Left lobe of liver (tissue), 2 donors: ENCODE measurements at places on chromosomes 3 and 15. TPM values are rescaled to one million over a fixed set of nuclear protein-coding genes. Genes with fewer than 3 reads are reported as not detected.

DNA sequence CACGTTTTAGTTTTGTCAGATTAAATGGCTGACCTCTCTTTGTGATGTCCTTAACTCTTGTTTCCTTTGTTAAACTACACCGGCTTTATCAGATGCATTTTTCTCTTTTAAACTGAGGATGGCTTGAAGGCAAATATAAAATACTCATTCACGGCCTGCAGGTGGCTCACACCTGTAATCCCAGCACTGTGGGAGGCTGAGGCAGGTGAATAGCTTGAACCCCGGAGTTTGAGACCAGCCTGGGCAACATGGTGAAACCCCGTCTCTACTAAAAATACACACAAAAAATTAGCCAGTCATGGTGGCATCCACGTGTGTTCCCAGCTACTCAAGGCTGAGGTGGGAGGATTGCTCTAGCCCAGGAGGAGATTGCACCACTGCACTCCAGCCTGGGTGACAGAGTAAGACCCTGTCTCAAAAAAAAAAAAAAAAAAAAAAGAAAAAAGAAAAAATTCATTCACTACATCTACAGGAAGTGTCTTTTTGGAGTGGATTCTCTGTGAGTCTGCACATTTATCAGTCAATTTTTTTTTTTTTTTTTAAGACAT is 34.7 kb upstream of the SACM1L start:
- no peak for DNase-seq

DNA sequence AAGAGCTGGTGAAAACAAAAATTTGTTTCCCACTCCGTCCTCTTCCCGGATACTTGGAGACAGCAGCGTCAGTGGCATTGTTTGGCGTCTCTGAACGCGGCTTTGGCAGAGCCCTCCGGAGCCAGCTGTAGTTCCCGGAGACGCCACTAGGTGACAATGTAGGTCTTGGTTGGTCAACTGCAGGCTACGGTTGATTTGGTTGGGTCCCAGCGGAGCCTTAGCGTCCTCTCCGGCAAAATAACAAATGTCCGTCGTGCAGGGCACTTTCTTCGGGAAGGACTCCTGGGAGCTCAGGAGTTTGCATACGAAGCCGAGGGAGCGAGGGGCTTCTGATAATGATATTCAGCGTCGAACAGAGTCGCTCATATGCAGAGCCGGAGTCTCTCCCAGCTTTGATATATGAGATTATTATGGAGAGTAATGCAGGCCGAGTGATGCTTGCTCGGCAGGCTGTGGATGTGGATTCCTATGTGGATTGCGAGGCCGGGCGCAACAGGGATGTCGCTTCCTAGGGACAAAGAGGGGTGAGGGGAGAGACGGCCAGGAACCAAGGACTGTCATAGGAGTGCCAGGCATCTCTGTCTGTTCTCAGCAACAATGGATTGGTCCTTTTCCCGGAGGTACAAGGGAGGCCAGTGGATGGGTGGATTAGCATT is 74.8 kb downstream of the IL20RB start:
- DNase-seq, result peak; percentile 87

DNA sequence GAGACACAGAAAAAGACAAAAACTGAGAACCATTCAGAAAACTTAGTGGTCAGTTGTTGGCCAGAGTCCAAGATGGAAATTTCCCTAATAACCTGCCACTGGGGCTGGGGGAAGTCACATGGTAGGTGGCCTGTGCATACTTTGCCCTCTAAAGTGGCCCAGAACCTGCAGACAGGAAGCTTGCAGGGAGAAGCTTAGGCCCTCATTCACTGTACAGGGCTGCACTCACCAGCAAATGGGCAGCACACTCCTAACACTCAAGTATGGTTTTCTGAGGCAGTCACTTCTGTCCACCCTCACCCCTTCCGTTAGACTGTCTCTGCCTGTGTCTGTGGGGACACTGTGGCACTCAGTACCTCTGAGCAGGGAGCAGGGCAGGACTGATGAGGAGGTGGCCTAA is 14.5 kb upstream of the RNU6-1 start:
- DNase-seq, result no peak

GRCh38 chr15:51621155-51621765 is 1.3 kb downstream of the DMXL2 start:
- DNase-seq, result no peak

DNA sequence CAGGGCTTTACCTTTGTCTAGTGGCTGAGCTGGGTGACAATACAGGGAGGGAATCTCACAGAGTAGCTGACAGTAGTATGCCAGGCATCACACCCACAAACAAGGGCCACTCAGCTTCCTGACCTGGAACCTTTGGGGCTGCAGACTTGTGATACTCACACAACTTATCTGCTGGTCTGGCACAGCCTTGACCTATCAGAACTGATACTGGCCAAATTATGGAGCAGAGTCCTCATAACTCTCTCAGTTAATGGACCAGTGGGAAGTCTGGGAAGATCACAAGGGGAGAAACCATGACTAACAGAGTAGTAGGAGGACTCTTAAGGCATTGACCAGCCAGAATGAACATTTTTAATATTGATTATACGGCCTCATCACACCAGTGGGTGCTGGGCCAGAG is 19.4 kb downstream of the MRPL46 start:
- no peak for DNase-seq

DNA sequence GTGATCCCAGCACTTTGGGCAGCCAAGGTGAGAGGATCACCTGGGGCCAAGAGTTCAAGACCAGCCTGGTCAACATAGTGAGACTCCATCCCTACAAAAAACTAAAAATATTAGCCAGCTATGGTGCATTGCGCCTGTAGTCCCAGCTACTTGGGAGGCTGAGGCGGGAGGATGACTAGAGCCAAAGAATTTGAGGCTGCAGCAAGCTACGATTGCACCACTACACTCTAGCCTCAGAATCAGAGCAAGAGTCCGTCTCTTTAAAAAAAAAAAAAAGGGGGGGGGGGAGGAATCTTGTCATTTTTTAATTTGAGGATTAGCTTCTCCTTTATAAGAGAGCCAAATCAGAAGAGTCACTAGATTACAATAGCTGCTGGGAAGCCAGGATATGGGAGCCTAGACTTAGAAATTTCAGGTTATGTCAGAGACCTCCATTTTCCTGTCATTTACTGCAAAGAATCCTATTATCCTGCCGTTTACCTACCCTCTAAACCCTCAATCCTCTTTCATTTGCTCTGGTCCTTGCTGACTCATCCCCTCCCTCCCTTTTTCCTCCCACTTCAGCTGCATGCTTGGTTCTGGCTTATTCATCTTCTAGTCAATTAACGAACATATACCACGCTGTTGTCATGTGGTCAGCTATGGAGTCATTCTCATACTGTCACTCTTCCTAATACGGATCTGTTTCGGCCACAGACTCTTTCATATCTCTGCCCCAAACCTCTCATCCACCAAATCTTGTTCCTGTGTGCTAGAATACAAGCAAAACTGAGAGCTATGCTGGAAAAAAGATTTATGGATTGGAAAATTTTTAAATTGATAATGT is 83.8 kb upstream of the PPIB start:
- DNase-seq, result no peak

DNA sequence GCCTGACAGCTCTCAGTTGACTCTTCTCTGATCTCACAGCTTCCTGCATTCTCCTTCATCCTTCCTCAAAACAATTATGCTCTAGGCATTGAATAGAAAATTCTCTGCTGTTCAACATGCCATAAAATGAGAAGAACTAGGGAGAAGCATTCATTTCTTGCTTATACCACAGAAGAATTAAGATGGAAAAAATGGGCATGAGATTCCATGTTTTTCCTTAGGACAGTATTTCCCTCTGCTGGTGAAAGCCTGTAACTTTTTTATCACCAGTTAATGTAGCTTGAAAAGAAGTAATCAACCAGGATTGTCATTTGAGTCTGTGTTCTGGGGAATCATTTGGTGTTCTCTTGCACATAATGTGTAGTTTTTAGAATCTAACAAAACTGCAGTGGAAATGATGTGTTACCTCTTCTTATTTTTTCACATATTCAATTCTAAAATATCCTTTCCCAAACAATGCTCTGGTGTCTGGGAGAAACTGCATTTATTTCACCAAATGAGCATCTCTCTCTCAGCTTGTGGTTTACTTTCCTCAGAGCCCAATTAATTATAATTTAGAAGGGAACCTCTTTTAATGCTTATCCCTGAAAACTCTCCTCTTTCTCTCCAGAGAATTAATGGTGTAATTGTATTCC is 92.8 kb upstream of the DCBLD2 start:
- no peak for DNase-seq

DNA sequence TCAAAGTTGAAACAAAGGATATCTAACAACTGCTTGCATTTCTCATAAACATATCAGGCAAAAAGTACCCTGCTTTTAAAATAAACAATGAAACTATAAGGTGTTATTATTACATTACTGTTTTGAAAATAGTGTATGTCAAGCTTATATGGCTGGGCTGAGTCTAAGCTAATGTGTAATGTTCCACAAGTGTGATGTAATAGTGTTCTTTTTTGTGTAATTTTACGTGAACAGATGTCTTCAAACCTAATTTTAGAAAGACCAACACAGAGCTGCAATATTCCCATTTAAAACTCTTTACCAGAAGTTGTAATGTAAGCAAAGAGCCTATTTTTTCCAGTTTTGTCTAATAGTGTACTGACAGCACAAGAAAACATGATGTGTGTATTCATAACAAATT is 34.0 kb downstream of the MINDY2 start:
- DNase-seq, result no peak

- DNase-seq, result no peak
Measured at GRCh38 chr3:42639192-42639591, 14.3 kb upstream of the ZBTB47 start.

DNA sequence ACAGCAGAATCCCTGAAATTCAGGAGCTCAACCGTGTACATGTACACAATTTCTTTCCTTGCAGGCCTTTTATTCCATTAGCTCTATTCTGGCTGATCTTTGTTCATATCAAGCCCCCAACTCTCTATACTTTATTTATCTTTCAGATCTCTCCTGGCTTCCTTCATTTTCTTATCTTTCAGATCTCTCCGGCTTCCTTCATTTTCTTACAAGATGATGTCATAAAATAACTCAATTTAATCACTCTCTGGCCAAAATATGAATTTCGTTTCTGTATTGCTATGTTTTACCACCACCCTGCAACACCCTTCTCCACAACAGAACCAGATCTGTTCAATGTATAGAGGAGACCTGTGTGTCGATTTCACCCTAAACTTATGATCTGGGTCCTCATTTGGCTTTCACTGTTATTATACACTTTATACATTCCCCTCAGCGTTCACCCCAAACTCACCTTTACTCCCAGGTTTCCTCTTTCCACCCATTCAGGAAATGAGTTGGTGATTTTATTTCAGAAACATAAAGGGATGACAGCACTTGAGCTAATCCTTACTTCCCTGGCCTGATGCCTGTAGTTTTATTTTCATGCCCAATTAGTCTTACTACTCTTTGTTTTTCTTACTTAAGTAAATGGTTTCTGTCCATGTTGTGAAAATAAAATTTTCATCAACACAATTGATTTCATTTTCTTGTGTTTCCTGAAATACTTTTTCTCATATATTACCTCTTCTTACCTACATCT is 195.5 kb downstream of the BCHE start:
- DNase-seq, result no peak

DNA sequence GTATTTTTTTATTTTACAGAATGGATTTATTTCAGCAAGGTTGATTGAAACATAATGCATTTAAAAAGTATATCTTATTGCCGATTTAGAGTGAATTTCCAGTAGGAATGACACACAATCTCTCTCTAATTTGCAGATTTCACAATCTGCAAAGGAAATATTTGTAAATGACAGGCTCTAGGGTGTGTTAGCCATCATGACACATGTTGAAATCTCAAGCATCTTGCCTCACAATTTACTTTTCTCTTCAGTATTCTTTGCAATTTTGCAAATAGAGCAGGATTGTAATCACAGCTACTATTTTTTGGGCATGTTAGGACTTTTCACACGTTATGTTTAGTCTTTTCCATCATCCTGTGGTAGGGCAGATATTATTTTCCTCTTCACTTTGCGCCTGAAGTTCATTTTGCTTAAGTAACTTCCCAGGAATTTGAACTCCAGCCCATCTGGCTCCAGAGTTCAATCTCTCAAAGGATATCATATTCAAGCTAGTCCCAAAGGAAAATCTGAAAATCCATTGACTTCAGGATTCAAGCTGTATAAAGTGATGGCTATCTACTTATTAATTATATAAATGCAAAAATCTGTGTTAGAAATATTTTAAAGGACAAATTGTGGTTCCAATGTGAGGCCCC is 55.4 kb downstream of the ATP13A4 start:
- DNase-seq, result no peak

GRCh38 chr3:196431181-196432136 is 768 bp downstream of the UBXN7 start:
- peak; percentile 49 for DNase-seq

The PLCH1 gene
- total RNA-seq, result 0.08 TPM

The GP9 gene
- total RNA-seq, result 0.20 TPM

The ACKR2 gene
- 17.6 TPM for total RNA-seq

The MESP2 gene
- 0.15 TPM for total RNA-seq

The PTH1R gene
- 24.6 TPM for total RNA-seq

The KLHL18 gene
- total RNA-seq, result 9.4 TPM

The CACNA2D2 gene
- total RNA-seq, result 0.50 TPM

The EFHB gene
- 0.48 TPM for total RNA-seq

The NMNAT3 gene
- total RNA-seq, result 1.5 TPM

The MUC13 gene
- 0.50 TPM for total RNA-seq

The GOLGA8S gene
- total RNA-seq, result 0.35 TPM

The CELF6 gene
- 0.65 TPM for total RNA-seq

The SERINC4 gene
- total RNA-seq, result 0.18 TPM
